ENCODE measurements at places on chromosomes 4 and X.

DNA sequence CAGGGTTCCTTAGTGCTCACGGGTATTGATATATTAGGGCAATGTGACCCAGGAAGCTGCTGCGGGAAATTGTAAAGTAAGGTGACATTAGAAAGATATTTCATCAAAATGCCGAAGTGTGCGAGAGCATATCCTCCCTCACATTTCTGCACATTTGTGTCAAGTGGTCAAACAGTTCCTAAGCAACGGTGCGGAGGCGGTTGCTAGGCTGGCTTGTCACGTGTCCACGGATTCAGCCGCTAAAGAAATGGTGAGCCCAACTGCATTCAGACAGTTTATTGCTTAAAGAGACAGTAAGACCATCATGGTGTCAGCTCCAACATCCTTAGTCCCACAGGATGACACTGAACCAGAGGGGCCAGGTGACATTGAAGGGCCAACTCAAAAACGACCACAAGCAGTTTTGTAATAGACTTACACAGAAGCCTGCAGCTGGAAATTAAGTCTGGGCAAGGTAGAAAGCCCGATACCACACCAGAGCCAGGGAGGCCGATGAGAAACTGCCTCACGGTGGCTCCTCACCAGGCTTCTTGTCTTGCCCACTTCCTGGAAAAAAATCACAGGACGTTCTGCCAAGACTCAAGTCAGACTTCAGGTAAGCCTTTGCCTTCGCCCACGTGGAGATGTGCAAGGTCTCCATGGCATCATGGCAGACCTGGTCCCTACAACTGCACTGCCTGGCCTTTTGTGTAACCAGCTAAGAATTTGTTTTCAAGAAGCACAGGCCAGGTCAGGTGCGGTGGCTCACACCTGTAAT is 50.4 kb downstream of the USP11 start:
- DNase-seq, result no peak

GRCh38 chrX:129772796-129773431 is 6.8 kb upstream of the SASH3 start:
- DNase-seq, result no peak

GRCh38 chr4:152836936-152837335 is 57.2 kb downstream of the ARFIP1 start:
- DNase-seq, result no peak

DNA sequence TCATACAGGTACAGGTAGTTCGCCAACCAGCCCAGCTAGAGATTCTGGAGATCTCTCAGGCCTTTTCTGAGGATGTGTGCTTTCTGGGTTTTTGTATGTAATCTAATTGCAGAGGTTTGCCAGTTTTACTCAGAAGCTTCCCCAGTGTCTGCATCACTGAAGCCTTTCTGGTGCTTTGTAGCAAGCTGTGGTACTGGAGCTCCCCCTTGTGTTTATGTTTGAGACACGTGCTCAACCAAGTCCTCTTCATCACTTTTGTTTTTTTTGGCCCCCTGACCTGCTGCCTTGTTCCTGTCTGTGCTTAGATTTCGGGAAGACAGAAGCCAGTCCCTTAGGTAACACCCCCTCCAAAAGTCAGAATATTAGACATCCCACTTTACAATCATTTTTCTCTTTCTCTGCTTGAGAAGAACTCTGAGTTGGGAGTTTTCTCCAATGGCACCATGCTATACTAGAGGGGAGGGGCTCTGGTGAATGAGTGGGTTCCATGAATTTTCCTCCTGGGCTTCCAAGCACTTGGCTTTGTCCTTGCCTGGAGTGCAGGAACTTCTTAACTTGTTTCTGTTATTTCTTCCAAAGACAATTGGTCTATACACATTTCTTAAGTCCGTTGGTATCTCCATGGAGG is 128.4 kb upstream of the TBC1D9 start:
- no peak for DNase-seq

All from stimulated activated CD4-positive, alpha-beta T cell treated with anti-CD3 and anti-CD28 coated beads, TNF-alpha, amount 100 ng/mL, for 1 hour (primary cell).